ENCODE measurements at places on chromosomes 1 and 21.

GRCh38 chr1:174289644-174290310, 130.5 kb downstream of the RABGAP1L start:
- no peak for DNase-seq

GRCh38 chr1:184695023-184695422, 59.6 kb downstream of the EDEM3 start:
- no peak for DNase-seq

- no peak for DNase-seq
Measured at GRCh38 chr1:46691997-46692790, 20.5 kb downstream of the TEX38 start.

DNA sequence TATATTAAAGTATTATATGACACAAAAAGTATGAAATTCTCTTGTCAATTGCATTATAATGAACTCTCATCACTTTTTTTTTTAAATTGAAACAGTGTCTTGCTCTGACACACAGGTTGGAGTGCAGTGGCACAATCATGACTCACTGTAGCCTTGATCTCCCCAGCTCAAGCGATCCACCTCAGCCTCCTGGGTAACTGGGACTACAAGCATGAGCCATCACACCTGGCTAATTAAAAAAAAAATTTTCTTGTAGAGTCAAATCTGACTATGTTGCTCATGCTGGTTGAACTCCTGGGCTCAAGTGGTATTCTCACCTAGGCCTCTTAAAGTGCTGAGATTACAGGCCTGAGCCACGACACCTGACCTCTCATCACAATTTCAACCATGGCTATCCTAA, 259.3 kb downstream of the S1PR1 start:
- DNase-seq, result no peak

- no peak for DNase-seq
Measured at GRCh38 chr21:14686466-14687267, 140.6 kb upstream of the SAMSN1 start.

GRCh38 chr1:236002572-236002971, 62.3 kb downstream of the NID1 start:
- no peak for DNase-seq

- no peak for DNase-seq
Measured at GRCh38 chr1:156553860-156554485, 18.4 kb downstream of the IQGAP3 start.
